Pancreas (tissue), 10 donors: ENCODE measurements at places on chromosomes 11 and 22. TPM values are rescaled to one million over a fixed set of nuclear protein-coding genes. Genes with fewer than 3 reads are reported as not detected.
A peak's percentile ranks its signal among the peaks of the same experiment; 100 is the strongest.

- DNase-seq, result peak; percentile 90
Measured at GRCh38 chr11:62337303-62338181, at the start of gene ASRGL1. Gene ASRGL1, plus strand, starts transcription at chr11:62337448. Its CDS starts 530 bp downstream, at chr11:62337978.

- no peak for DNase-seq
Measured at GRCh38 chr11:109892321-109892794, 200.8 kb upstream of the ZC3H12C start.

GRCh38 chr11:134398644-134399292, 13.3 kb downstream of the B3GAT1 start:
- no peak for DNase-seq

- no peak for DNase-seq
Measured at GRCh38 chr22:41768430-41768829, 32.0 kb upstream of the CCDC134 start.

GRCh38 chr22:45585437-45585755, 82.7 kb downstream of the FBLN1 start:
- no peak for DNase-seq

DNA sequence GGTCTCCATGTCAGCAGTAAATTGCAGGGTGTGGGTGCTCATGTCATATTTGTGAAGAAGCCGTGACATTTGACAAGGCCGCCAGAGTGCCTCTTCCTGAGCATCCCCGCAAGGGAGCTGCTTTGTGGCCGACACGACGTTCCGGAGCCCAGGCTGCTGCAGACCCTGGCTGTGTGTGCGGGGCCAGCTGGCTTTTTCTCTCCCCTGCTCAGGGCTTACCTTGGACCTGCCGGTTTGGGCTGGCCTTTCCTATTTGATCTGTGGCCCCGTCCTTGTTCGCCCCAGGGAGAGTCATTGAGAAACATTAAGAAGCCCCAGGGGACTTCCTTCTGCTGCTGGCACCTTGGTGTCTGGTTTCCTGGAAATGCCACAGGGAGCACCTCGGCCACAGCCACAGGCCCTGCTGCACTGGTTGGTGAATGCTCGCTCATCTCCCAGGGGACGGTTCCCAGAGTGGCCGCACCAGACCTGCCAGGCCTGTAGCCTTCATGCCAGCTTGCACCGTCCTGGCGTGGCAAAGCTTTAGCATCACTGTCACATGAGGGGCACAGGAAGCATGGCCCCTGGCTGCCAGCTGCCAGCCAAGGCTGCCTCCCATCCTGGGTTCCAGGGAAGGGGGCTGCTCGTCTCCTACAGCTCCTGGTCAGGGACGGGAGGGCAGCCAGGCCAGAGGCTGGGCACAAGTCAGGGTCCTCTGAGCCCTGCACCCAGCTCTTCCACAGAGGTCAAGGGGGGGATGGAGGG, 5.4 kb downstream of the GRK2 start:
- peak; percentile 26 for DNase-seq

DNA sequence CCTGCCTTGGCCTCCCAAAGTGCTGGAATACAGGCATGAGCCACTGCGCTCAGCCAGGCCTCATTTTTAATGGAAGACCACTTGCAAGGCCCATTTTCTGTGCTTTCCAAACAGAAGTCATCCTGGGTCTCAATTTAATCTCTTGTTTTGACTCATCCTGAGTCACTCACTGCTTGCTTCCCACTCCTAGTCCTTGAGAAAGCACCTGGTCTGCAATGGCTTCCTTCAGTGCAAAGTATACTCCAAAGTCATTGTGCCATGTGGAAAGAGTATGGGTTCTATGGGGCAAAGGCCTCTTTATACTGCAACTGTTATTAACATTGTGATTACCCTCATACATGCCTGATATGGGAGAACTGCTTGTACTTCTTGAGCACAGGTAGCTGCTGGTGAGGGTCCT, 18.3 kb upstream of the SLC5A1 start:
- no peak for DNase-seq

DNA sequence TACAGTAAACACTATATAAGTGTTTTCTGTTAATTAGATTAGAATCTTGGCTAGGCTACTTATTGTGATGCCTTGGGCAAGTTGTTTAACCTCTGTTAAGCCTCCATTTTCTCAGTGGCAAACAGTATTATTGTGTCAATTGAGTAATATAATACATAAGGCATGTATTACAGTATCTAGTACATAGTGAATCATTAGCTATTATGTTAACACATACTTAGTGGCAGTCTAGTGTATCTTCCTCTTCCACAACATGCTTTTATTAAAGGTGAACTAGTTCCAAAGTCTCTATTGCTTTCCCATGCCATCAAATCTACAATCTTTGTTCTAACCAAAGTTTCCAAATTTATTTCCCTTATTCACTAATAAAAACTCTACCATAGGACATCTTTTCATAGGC, 200.9 kb downstream of the SOX6 start:
- DNase-seq, result no peak

Gene KLHDC7B
- 0.15 TPM for polyA plus RNA-seq

Gene FXYD2
- polyA plus RNA-seq, result 2,509 TPM

Gene LRRC74B
- polyA plus RNA-seq, result 0.05 TPM
